ENCODE measurements at places on chromosomes 1 and 21.

GRCh38 chr1:25848531-25848930 lies 10.7 kb downstream of the AUNIP start:
- no peak for DNase-seq

DNA sequence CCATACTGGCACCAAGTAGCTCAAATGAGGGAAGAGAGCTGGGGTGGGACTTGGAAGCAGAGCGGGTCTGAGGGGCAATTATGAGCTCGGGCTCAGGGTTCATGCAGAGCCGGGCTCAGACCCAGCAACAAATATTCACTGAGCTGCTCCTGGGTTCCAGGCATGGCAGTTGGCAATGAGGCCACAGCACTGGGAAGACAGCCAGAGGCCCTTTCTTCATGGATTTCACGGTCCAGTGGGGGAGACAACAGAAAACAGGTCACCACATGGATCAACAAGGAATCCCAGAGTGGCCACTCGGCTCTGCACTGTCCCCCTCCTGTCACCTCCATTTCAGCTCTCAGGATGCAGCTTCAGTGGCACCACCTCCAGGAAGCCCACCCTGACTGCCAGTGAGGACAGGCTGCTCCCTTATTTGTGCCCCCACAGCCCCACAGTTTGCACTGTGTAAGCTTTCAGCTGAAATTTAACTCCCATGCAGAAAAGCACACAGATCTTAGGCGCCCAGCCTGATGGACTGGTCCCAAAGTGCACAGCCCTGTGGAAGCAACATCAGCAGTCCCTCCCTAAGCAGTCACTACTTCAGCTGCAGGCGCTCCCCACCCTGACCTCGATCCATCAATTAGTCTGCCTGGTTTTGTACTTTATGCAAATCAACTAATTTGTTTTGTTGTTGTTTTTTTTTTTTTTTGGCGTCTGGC lies 22.4 kb downstream of the ARHGEF19 start:
- DNase-seq: no peak

DNA sequence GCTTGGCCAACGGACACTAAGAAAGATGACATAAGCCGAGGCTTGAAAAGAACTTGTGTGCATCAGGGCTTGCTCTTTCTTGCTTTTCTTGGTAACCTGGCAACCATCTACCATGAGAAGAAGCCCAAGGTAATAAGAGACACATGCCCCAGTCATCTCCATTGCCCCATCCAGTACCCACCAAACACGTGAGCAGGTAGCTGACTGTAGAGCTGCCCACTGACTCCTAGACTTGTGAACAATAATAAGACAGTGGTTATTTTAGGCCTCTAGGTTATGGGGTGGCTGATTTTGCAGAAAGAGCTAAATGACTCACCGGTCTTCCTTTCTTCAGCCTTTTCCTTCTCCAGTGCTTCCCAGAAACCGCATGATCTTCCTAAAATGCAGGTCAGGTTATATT lies 105.0 kb upstream of the JUN start:
- no peak for DNase-seq

DNA sequence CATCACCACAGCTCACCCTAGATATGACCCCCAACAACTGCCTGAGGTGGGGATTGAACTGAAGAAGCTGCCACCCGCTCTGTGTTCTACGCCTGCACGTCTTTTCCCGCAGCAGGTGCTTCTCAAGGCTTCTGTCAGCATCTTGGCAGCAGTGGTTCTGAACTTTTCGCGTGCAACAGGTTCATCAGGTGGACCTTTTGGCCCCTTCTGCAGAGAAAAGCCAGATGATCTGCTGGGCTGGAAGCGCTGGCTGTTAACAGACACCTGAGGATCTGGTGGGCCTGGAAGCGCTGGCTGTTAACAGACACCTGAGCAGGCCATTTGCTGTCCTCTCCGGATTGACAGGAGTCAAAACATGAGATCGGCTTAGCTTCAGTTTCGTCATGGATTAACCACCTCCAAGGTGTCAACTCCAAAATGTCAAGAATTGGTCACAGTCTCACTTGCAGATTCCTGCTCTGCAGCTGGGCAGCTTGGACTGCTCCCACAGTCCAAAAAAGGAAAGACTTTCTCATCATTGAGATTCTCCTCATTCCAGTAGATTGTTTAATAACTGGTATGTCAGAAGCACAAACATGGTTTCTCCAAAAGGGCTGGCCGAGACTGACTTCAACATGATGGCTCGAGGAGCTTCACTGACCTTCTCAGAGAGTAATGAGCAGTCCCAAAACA lies 4.7 kb downstream of the C1orf174 start:
- DNase-seq: no peak

GRCh38 chr1:98842241-98842640 lies 162.4 kb downstream of the PLPPR5 start:
- no peak for DNase-seq

- no peak for DNase-seq
Measured at GRCh38 chr1:185166106-185166505, 9.1 kb downstream of the SWT1 start.

DNA sequence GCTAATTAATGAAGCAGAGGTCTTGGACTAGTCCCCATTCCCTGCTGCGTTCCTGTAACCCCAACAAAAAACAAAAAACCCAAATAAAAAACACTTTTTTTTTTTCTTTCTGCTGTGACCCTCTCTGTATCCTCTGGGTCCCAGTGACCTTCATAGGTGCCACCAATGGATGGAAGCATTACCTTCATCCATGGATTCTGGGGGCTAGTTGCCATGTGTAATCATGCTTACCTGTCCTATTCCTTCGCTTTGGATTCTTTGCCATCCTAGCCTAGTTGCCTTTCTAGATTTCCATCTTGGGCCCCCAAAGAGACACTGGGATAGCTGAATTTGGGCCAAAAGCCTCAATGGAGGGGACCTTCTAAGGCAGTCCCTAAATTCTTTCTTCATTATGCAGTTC lies 1208.7 kb downstream of the BRINP3 start:
- no peak for DNase-seq

- no peak for DNase-seq
Measured at GRCh38 chr1:169571450-169571849, 14.8 kb downstream of the F5 start.

DNA sequence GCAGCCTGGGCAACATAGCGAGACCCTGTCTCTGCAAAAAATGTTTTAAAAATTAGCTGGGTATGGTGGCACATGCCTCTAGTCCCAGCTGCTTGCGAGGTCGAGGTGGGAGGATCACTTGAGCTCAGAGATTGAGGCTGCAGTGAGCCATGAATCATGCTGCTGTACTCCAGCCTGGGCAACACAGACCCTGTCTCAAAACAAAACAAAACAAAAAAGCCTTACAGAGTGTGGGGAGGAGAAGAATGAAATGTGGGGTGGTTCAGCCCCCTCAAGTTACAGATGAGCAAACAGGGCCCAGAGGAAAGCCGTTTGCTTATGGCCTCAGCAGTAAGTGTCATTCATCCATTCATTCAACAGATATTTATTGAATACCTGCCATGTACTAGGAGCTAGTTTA lies 40.7 kb downstream of the RPS6KA1 start:
- DNase-seq: no peak

DNA sequence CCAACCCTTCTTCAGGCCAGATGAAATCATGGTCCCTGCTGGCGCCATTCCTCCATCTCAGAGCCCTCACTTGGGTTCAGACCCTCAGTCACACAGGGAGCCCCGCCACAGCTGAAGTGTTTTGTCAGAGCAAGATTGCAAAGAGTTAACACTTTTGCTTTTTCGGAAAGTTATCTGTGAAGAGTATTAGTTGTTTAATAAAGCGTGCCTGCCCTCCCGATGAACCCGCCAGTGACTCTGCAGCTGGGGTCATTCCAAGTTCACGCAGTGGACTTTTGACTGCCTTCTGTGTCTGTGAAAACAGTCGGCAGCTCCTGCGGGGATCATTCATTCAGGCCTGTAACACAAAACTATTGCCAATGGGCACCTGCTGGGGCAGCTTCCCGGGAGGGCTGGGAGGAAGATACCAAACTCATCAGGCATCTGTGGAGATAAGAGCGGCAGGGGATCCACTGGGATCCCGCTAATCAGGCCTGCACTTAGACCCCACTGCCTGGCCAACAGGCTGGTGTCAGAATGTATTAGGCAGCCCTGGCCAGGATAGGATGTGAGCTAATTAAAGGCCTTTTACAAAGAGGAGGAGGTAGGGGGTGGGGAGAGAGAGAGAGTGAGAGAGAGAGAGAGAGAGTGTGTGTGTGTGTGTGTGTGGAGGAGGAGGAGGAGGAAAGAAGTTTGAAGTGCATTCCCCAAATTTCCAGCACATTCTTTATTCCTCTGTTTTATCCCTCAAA lies 184.5 kb downstream of the DHRS3 start:
- no peak for DNase-seq

DNA sequence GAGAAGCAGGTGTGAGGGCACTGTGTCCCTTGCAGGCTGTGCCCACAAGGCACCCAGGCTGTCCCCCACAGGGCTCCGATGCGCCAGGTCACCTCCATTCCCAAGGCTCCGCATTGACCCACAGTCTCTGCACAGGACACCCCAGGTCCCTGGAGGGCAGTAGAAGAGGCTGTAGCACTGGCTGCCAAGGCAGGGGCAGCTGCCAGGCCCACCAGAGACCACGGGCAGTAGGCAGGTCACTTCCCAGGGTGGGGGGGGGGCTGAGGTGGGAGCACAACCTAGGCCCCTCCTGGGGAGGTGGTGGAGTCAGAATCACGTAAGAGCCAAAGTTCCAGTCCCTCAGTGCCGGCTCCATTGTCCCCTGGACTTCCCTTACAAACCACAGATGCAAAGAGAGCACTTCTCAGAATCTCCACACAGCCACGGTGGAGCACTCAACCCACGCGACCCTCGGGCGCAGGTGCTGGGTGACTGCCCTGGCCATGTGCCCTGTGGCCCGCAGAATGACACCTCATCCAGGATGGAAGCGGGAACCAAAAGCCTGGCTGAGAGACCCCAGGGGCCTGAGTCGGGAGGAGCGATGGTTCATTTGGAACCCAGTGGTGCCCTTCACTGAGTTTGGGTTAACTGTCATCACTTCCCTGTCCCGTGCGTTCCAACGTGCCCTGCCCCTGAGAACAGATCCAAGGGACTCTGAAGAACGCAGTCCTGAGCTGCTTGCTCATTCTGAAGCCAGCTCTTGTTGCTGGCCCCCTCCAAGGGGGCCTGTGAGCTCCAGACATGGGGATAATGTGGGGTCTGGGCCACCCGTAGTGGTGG lies 69.7 kb upstream of the PDE9A start:
- no peak for DNase-seq

- DNase-seq: no peak
Measured at GRCh38 chr1:205258719-205259118, 31.0 kb downstream of the TMCC2 start.

DNA sequence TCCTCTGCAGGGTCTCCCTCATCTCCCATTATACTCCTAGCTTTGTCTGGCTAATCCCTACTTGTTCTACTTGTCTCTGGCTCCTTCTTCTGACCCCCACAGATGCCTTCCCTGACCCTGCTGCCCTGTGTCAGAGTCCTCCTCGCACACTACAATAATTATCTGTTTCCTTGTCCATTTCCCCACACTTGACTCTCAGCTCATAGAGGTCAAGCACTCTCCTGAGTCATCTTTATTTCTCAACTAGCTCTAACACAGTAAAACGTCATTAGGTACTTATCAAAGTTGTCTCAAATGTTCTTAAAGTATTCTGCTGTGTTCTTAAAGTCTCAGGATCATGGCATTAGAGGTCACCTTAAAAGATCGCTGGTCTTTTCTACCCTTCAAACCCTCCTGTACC lies 47.1 kb downstream of the C8A start:
- DNase-seq: no peak

DNA sequence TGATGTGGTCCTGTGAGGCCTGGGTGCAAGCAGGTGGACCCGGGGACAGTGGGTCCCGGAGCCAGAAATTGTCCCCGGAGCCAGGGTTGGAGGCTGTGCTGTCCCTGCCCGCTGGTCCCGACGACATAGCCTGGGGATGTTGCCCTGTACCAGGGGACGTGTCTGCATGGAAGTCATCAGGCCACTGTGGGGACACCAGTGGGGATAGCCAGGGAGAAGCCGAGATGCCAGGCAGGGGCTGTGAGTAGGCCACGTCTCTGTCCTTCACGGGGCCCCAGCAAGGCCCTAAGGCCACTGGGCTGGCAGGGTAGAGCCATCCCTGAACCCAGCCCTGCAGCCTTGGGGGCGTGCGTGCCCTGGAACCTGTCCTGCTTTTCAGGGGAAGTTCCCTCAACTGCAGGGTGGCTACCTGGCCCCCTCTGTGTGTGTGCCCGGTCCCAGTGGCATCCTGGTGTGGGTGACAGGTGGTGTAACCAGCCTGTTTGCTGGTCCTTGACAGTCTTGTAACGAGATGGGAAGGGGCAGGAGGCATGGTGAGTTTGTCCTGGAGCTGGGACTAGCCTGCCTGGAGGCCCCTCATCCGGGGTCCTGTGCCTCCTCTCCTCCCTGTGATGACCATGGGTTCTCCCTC lies 73.2 kb downstream of the OBSCN start:
- peak; percentile 2 for DNase-seq

- no peak for DNase-seq
Measured at GRCh38 chr1:11560061-11560460, 81.1 kb downstream of the DISP3 start.

- DNase-seq: no peak
Measured at GRCh38 chr1:167137332-167137781, 43.5 kb downstream of the STYXL2 start.

DNA sequence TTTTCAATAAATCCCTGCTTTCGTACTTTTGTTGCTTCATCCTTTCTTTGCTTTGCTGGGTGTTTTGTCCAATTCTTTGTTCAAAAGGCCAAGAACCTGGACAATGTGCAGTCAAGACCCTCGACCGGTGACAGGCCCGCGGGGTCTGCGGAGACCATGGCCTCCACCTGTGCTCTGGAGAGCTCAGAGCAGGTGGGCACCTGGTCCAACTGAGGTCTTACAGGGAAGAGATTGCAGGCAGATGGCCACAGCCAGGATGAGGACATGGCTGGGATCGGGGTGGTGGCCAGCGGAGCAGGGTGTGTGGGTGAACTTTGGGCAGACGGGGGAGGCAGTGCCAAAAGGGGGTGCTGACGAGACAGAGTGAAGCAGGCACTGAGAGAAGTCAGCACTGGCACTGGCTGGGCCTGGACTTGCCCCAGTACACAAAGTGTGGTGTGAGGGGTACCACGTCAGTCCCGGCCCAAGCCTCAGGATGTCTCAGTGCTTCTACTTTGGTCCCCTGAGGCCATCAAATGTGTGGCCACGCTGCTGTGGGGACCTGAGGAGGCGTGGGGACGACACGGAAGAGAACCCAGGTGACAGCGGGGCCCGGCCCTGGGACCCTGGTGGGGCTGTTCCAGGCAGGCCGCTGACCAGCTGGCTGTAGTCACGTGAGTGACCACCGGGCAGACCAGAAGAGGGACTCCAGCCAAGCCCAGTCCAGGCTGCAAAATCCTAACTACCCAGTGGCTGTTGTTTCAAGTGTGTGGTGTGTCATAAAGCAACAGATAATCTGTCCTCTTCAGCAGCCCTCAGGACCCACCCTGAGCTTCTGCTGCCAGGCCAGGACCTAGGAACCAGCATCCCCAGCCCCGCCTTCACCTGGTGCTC lies 10.4 kb upstream of the CCDC27 start:
- DNase-seq: no peak

GRCh38 chr1:22884806-22885530 lies 87.7 kb downstream of the LACTBL1 start:
- DNase-seq: no peak

- no peak for DNase-seq
Measured at GRCh38 chr1:199124351-199124750, 485.5 kb downstream of the PTPRC start.

Measured in activated T-helper 1 cell treated with anti-CD3 and anti-CD28 coated beads, Interleukin-2, amount 50 U/mL, for 16 hours (primary cell).